A172 (cell line): ENCODE measurements at places on chromosomes 1 and 21. TPM values are rescaled to one million over a fixed set of nuclear protein-coding genes. Genes with fewer than 3 reads are reported as not detected.

DNA sequence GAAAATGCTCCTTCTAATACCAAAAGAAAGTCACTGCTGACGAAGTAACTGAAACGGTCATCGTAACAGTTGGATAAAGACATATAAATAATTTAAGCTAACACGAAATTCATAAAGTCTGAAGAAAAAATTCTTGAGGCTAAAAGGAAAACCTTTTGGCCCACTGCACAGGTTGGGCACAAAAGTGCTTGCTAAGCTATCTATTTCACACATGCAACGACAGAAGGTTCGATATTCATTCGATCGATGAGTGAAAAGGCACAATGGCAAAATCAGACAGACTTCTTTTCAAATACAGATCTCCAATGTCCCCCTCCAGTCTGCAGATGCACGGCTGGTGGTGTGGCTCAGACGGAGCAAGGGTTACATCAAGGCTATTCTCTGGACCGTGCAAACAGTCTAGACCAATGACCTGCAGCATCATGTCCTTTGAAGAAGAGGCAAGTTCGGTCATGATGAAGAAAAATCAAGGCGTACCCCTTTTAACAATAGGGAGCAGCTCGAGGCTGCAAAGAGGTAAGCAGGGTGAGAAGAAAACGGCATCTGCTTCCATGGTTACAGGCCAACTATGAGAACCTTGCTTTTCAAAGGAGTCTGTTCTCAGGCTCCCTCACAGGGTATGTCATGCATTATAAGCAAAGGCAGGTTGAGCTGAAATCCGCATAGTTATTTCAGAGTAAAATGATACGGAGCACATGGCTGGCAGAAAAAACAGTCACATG lies 579.6 kb downstream of the USP25 start:
- no peak for DNase-seq

- no peak for DNase-seq
Observed at GRCh38 chr1:31054349-31054748, 11.2 kb downstream of the PUM1 start.

Gene AQP10
- not detected in 2 replicates for total RNA-seq

Gene MPZ
- 0.21 and 4.8 TPM in 2 replicates for total RNA-seq

GRCh38 chr1:198523182-198523950 lies 17.1 kb downstream of the ATP6V1G3 start:
- DNase-seq, result no peak

GRCh38 chr1:21843208-21843607 lies 31.1 kb downstream of the LDLRAD2 start:
- no peak for DNase-seq

Gene FAM151A
- not detected in 2 replicates for total RNA-seq

Gene OR10R2
- total RNA-seq, result not detected in 2 replicates

DNA sequence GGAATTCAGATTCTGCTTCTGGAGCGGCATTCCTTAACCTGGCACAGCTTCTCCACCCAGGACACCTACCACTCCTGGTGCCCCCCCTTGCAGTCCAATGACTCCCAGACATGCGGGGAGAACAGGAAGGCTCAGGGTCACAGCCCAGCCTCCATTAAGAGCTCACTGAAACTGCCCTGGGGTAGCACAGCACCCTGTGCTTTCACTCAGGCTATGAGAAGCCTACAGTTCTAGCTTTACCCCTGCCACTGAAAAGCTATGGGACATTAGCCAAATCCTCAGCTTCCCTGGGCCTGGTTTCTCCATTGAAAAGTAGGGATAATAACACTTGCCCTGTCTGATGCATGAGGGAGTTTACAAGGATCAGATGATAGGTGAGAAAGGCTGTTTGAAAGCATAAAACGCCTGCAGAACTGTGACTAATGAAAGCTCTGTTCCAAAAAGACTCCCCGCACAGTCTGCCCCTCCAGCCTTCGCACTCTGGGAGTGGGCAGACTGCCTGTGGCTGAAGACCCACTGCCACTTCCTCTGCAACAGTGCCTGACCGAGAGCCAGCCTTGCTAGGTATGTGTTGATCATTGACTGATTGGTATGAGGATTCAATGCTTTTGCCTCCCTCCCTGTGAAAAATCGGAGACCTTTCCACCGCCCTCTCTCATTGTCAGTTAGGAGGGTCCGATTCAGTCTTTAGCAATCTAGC lies 2.7 kb upstream of the CLDN19 start:
- no peak for DNase-seq

Gene PDC
- not detected in 2 replicates for total RNA-seq

Gene BTG2
- total RNA-seq, result 11.3 and 13.2 TPM in 2 replicates
